ENCODE measurements at places on chromosomes 12 and 14. TPM values are rescaled to one million over a fixed set of nuclear protein-coding genes. Genes with fewer than 3 reads are reported as not detected.

DNA sequence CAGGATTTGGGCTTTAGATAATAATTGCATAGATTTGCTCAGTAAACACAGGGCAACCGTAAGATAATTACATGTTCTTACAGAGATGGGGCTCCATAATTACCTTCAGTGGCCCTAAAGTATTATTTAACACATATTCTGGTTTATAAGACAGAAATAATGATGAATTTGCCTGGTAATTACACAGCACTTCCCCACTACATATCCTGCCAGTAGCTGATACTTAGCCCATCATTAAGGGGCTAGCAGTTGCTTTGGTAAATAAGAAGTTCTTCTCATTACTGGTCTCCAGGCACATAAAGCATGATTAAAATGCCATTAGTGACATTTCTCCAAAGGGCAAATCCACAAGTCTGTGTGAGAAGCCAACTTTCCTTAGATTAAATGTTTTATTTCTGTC is 158.7 kb downstream of the NUAK1 start:
- no peak for DNase-seq

ADAM21 gene
- 0.10 TPM for polyA plus RNA-seq

GRCh38 chr12:106049546-106049945 is 89.2 kb downstream of the NUAK1 start:
- DNase-seq = no peak

IL26 gene
- polyA plus RNA-seq = not detected

GLIPR1L2 gene
- polyA plus RNA-seq = 2.5 TPM

FIGNL2 gene
- polyA plus RNA-seq = not detected

BATF gene
- 53.8 TPM for polyA plus RNA-seq

CCDC38 gene
- polyA plus RNA-seq = not detected

- DNase-seq = no peak
Measured at GRCh38 chr12:101599311-101599710, 4.5 kb downstream of the MYBPC1 start.

DNA sequence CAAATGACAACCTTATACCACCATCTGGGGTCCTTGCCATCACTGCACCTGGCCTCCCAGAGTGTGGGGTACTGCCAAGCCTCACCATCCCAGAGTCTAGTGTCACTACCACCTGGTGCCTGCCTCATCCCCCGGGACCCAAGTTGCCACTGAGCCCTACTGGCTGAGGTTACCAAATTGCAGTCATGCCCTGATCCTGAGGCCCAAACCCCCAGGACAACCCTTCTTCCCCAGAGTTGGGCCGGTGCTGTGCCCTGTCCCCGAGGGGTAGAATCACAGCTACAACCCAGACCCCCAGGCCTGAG is 8.4 kb upstream of the SFSWAP start:
- no peak for DNase-seq

TEX22 gene
- polyA plus RNA-seq = not detected

LGR5 gene
- not detected for polyA plus RNA-seq

- DNase-seq = no peak
Measured at GRCh38 chr12:127680516-127680915, 586.5 kb upstream of the TMEM132C start.

GRCh38 chr14:101557811-101558738 is 3.2 kb upstream of the DIO3 start:
- no peak for DNase-seq

- DNase-seq = no peak
Measured at GRCh38 chr12:46778415-46778814, 47.4 kb downstream of the SLC38A4 start.

SLC4A8 gene
- 0.14 TPM for polyA plus RNA-seq

DNA sequence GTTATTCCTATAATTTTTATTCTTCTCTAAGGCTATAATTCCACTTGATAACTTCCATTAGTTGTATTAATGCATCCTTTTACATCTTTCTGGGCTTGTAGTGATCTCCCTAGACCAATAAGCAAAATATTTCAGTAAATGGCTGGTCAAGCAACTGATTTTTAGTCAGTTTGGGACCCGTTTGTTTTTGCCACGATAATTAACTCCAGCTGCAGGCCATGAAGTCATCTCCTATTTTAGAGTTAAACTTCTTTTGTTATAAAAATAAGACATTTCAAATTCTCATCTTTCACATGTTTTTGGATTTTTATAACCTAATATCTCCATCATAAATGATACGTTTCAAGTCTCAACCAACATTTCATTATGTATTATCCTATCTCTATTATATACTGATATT is 49.4 kb downstream of the MAGOHB start:
- DNase-seq = no peak

DNA sequence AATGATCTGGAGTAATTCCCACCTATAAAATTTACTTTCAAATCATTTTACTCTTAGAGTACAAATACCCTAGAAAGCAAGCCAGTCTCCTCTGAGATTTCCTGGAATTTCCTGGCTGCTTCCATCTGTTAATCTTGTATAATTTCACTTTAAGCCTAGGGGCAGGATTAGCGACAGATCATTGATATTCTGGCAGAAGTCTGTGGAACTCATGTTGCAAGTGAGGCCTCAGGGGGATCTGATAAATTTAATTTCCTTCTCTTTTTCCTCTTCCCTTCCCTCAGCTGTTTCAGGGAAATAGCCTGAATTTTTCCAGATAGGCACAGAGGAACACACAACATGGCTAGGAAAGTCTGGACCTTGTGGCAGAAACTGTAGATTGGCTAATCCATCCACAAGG is 5.9 kb upstream of the KRT6A start:
- DNase-seq = no peak

DNA sequence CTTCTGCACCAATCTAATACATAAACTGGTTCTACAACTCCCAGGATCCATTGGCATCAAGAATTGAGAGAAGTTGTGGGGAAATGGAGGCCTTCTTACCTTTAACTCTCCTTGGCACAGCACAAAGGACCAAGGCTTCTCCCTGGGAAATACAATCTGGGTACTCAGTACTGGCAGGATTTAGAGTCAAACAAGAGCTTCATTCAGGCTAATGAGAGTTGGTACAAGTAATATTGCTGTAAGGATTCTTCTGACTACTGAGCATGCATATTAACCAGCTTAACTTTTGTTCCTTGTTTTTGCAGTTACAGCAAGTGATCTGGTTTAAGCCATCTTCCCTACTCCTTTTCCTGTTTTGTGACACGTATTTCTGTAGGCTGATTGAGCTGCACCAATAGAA is 76.2 kb upstream of the FERMT2 start:
- DNase-seq = no peak

- DNase-seq = peak; percentile 53
Measured at GRCh38 chr14:59465316-59466135, at the start of gene GPR135. GPR135 (minus strand) TSS chr14:59465380; CDS start chr14:59465226, 154 bp downstream.

DNA sequence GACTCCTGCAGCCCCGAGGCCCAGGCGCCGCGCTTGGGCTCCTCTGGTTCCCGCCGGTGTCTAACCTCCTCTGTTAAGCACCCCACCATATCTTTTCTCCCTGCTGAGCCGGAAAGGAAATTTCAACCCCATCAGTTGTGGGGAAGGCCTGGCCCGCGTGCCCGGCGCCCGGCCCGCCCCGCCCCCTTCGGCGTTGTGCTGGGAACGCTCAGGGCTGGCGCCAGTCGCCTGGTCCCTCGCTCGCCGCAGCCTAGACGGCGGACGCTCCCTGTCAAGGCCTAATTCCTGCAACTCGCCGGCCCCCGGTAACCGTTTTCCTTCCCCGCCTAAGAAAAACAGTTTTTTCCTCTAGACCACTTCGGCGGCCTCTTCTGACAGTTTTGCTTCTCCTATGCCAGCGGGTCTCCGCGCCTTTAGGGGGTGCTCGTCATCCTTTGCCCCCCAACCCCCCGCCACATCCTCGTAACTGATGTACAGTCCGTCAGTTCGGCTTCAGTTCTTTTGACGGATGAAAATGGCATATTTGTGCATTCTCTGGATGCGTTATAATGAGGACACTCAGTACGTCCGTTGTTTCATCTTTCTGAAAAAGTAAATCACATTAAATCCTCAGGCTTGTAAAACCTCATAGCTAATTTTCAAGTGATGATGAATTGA is 506 bp upstream of the NAP1L1 start:
- no peak for DNase-seq

- no peak for DNase-seq
Measured at GRCh38 chr14:35201066-35201465, 78.7 kb downstream of the PRORP start.

Data from CD4-positive, alpha-beta memory T cell (primary cell).